Activated T-cell treated with anti-CD3 and anti-CD28 coated beads, Interleukin-2, amount 50 U/mL, for 48 hours (primary cell): ENCODE measurements at places on chromosomes 4 and X.

DNA sequence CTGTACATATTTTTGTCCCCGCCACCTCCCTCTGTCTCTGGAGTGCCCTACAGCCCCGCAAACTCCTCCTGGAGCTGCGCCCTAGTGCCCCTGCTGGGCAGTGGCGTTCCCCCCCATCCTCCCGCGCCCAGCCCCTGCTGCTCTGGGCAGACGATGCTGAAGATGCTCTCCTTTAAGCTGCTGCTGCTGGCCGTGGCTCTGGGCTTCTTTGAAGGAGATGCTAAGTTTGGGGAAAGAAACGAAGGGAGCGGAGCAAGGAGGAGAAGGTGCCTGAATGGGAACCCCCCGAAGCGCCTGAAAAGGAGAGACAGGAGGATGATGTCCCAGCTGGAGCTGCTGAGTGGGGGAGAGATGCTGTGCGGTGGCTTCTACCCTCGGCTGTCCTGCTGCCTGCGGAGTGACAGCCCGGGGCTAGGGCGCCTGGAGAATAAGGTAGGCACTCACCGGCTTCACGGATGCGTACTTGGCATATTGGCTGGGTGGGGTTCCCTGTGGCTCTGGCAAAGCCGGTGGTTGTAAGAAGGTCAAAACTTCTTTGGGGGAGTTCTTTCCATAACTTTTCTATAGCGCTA, 653 bp downstream of the HHIP start:
- peak; percentile 36 for DNase-seq

DNA sequence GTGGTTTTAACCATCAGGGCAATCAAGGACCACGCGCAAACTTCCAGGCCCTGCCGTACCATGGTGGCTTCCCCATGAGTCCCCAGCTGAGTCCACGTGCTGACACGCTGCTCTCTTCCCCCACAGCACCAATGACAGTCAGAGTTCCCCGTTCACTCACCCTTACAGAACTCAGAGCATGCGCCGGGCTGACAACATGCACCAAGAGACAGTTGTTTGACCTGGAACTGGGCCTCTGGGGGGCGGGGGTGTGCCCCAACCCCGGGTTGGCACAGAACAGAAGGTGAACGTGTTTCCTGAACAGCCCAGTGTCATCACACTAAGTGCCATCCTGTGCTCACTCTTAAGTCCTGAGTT, 29.4 kb downstream of the IRF2 start:
- peak; percentile 47 for DNase-seq

DNA sequence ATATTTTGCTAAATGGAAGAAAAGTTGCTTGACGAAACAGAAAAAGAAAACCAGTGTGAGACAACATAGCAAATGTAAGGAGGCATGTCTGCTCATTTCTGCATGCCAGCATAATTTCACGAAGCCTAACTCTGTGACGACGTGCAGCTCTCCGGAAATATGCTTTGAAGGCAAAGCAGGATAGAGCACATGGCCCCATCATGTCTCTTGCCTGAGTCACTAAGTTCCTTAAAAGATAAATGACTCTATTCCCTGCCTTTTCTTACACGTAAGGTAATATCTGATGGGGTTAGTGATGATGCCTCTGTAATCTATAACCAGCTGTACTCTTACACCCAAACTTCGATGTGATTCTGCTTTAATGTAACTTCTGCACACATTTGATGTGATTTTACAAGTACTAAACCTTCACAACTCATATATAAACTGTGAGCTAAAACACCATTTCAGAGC, 64.5 kb downstream of the ANXA3 start:
- no peak for DNase-seq

DNA sequence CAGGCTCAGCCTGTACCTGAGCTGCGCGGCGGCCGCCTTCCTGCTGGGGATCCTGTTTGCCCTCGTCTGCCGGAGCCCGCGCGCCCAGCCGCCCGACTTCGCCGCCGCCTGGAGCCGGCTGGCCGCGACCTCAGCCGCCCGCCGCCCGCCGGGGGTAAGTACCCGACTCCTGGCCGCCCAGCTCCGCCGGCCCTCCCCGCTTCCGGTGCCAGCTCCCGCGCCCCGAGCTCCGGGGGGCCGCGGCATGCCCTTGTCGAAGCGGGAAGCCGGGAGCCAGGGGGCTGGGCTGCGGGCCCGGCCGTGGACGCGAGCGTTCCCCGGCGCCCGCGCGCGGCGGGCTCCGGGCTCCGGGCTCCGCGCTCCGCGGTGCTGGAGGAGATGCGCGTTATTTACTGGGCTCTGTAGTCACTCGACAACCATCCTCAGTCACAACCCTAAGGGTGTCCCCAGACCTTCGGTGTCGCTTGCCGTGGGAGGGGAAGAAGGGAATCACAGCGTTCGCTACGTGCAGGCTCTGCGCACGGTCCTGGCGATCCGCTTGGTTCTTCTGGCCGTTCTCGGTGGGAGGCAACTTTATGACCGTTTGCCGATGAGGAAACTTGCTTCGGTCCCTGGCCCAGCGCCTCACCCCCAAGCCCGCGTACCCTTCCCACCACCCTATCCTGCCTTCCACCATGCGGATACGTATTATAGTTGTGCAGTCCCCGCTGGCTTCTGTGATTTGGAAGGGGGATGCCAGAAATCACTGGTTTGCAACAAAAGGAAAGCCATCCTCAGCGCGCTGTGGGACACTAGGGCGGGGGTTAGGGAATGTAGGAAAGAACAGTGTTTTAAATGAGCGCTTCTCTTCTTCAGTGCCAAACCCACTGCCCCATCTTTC, 944 bp downstream of the SNX25 start:
- peak; percentile 67 for DNase-seq
